Right ventricle myocardium inferior (tissue), 1 donor: ENCODE measurements at places on chromosomes 3 and 15.
A peak's percentile ranks its signal among the peaks of the same experiment; 100 is the strongest.

DNA sequence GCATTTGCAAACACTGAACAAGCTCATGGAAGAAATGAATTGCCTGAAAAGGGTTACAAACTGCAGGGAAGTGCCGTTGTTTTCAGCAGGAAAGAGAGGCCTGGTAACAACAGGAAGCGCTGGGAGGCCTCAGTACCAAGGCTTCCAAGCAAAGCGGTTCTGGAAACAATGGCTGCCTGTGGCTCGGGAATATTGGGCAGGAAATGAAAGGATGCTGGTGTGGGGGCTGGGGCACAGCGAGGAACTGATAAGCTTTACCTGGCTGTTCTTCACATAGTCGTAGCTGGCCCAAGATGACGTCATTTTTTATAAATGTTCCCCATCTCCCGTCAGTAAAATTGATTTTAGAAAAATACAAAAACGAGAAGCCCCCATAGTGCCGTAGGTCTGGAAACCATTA, 55.9 kb downstream of the ARHGAP31 start:
- no peak for DNase-seq

DNA sequence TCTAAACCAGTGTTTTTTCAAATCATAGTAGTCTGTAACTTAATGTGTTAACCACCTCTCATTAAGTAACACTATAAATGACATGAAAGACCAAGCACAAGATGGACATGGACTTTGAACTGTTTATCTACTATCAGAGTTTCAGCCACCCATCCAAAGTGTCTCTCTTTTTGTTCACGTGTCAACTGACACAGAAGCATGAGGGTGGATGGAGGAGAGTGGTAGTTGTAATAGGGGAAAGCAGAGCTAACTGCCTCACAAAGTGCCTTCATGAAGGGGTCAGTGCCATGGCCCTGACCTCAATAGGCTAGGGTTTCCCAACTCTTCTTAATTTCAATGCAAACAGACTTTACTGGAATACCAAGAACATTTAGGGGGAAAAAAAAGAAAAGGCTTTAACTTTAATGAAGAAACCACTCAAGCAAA, 32.1 kb upstream of the TRPM7 start:
- no peak for DNase-seq

GRCh38 chr3:142746646-142747045, 22.8 kb downstream of the TRPC1 start:
- no peak for DNase-seq

DNA sequence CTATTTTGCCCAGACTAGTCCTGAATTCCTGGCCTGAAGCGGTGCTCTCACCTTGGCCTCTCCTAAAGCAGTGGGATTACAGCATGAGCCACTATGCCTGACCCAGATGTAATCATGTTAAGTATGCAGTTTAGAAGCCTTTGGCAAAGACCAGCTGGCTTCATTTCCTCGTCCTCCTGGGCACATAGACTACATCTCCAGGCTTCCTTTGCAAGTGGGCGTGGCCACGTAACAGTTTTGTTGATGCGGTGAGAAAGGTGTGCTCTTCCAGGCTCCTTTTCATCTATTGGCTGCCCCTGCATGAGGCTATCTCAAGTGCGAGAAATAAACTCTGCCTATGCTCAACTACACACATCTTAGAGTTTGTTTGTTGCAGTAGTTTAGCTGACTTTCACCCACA, 13.0 kb downstream of the SV2B start:
- no peak for DNase-seq

- no peak for DNase-seq
These were observed 15.0 kb downstream of the SEMA7A start for GRCh38 chr15:74418575-74419338.

- no peak for DNase-seq
These were observed 646.5 kb downstream of the MCTP2 start for GRCh38 chr15:94877833-94878232.

- DNase-seq = no peak
These were observed 858.4 kb upstream of the ARPP21 start for GRCh38 chr3:34780973-34781372.

DNA sequence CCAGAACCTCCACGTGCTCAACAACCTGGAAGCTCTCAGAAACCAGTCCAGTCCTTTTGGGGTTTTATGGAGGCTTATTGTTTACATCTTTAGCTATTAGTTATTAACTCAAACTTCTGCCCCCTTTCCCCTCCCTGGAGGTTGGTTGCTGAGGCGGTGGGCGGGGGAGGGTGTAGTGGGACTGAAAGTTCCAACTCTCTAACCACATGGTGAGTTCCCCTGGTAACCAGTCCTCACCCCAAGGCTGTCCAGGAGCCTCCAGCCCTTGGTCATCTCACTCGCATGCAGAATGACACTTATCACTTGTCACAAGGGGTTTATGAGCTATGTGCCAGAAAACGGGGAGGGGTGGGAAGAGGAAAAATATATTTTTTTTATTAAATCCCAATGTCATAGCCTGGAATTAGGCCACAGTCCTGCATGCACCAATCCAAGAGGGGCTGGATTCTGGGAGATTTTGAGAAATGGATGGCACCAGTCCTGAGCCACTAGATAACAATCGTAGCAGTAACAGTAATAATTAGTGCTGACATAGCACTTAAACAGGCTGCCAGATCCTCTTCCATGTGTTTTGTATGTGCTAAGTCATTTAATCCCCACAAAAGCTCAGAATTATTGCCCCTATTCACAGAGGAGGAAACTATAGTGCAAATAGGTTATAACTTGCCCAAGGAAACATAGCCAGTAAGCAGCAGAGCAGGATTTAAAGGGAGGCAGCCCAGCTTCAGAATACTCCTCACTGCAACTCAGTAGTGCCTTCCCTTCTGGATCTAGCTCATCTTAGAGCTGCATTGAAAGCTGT, 85.7 kb downstream of the CRYGS start:
- DNase-seq = no peak

- DNase-seq = no peak
These were observed 612.0 kb downstream of the CADM2 start for GRCh38 chr3:85570819-85571218.

- no peak for DNase-seq
These were observed 5.5 kb downstream of the DIS3L start for GRCh38 chr15:66298803-66299251.

DNA sequence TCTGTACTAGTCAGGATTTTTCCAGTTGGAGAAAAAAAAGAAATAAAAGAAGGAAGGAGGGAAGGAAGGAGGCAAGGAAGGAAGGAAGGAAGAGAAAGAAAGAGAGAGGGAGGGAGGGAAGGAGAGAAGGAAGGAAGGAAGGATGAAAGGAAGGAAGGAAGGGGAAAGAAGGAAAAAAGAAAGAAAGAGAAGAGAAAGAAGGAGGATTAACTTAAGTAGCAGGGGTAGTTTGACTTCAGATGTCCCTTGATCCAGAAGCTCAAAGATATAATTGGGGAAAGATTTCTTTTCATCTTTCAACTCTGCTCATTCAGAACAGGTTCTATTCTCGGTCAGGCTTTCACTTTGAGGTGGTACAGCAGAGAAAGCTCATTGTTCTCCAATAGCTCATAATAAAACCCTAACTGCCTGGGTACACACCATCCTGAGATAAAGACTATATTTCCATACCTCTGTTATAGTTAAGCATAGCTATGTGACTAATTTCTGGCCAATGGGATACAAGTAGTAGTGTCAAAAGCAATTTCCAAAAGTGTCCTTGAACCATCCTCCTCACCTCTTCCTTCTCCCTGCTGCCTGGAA, 23.5 kb upstream of the STT3B start:
- no peak for DNase-seq

GRCh38 chr3:39226106-39226741, 33.8 kb upstream of the XIRP1 start:
- no peak for DNase-seq

GRCh38 chr15:57548835-57549234, 42.9 kb upstream of the MYZAP start:
- DNase-seq = no peak

GRCh38 chr15:71562251-71562650, 248.1 kb upstream of the NR2E3 start:
- no peak for DNase-seq

DNA sequence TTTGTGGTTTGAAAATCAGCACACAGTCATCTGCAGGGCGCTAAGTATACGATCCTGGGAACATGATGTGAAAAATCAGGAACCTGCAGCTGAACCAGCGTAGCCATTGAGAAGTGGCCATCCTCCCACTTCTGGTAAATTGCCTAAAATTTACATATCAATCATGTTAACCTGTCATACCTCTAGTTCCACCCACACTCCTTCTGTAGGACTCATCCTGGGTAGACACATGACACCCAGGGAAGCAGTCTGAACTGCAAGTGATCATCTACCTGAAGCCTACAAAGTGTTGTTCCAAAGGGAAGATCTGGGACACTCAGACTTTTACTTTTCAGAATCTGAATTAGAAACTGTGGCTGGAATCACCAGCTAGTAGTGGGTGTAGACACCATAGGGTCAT, 5.5 kb upstream of the PSMD6 start:
- DNase-seq = no peak

- no peak for DNase-seq
These were observed 27.8 kb downstream of the CFAP161 start for GRCh38 chr15:81161851-81162250.

- DNase-seq = no peak
These were observed 50.2 kb downstream of the AKAP13 start for GRCh38 chr15:85430406-85431204.

DNA sequence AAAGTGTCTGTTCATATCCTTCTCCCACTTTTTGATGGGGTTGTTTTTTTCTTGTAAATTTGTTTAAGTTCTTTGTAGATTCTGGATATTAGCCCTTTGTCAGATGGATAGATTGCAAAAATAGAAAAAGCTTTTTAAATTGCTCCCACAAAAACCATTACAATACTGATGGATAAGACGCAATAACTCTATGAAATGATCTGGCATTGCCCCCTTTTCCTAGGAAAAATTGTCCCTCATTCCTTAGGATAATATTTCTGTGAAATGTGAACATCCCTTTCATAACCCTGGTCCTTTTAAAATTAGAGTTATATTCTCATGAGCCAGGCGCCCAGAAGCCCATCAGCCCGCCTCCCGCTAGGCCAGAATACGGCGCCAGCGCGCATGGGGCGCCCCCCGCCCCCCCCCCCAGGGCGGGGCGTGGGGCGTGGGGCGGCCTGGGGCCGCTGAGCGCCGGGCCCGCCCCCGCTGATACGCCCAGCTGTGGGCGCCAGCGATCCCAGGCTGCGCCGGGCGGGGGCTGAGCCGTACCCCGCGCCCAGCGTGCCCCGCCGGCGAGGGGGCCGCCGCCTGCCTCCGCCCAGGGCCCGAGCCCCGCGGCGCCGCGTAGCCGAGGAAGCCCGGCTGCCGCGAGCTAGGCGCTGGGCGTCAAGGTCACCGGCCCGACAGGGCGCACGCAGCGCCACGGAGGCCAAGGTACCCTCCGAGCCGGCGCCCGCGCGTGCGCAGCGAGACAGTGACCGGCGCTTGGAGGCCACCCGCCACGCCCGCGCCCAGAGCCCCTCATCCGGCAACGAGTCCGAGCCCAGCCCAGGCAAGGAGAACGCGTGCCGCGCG, 11.1 kb upstream of the ROPN1B start:
- DNase-seq = peak; percentile 56

- DNase-seq = no peak
These were observed 1271.6 kb downstream of the NSUN3 start for GRCh38 chr3:95334461-95334860.

- no peak for DNase-seq
These were observed 581.0 kb upstream of the NAALADL2 start for GRCh38 chr3:174278094-174278493.

- no peak for DNase-seq
These were observed 143.3 kb downstream of the TCF12 start for GRCh38 chr15:57061696-57062095.

DNA sequence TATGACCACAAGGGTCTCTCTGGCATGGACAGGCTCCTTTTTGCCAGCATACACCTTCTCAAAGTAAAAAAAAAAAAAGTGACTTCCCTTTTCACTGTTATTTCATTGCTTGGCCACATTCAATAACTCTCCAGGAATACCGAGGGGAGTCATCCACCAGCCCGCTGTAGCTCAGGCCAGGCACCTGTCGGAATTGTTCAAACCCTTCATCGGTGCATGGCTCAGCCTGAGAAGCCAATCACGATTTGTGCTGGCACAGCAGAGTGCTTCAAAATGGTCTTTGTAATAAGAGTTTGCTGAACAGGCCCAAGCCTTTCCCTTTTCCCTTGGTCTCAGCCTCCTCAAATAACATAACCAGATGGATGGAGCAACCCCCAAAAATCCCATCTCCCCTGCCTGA, 145.4 kb downstream of the PDZRN3 start:
- peak; percentile 66 for DNase-seq

DNA sequence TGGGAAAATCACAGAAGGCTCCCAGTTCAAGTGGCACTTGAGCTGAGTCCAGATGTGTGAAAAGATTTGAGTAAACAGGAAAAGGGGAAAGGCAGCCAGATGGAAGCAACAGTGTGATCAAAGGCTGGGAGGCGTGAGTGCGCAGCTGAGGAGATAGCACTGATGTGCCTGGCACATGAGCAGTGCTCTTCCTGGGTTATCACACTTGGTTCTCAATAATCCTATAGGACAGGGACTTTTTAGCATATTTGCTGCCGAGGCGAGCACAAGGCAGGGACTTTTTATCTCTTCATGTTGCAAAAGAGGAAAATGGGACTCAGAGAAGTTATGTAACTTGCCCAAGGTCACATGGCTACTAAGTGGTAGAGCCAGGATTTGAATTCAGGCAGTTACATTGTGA, 39.6 kb downstream of the CORO2B start:
- DNase-seq = no peak

- DNase-seq = no peak
These were observed 83.6 kb downstream of the FAIM start for GRCh38 chr3:138692152-138692551.

DNA sequence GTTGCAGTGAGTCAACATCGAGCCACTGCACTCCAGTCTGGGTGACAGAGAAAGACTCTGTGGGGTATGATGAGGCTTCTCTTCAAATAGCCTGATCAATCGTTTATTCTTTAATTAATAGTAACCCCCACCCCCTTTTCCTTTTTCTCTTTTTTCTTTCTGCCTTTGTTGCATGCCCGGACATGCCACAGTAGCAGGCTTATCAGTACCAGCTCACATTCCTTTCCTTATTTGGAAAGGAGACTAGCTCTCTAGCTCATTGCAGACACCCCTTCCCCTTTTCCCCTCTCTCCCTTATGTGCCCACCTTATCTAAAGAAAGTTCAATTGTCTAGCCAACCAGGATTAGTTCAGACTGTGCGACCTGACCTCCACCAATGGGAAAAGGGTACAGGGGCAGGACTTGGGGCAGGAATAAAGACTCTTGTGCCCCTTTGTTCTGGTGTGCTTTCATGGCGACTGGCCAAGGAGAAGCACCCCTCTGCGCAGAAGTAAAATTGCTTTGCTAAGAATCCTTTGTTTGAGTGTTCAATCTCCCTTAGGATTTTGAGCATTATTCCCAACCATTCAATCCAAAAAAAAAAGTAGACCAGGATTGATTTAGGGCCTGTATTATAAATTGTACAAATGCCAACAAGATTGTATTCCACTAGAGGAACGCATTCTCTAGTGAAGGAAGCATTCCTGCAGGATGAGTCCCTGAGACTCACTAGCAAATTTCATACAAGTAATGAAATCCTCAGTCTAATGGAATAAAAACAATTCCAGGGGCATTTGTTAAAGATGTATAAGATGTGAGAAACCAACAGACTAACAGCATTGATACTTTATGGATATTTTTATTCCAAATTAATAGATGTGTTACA, 95.8 kb upstream of the SNRPN start:
- DNase-seq = no peak

GRCh38 chr15:90481023-90481422, 48.7 kb upstream of the CRTC3 start:
- DNase-seq = no peak
